MG63 (cell line): ENCODE measurements at places on chromosomes 7 and 10. TPM values are rescaled to one million over a fixed set of nuclear protein-coding genes. Genes with fewer than 3 reads are reported as not detected.

The MEOX2 gene
- not detected in 2 replicates for total RNA-seq

The GTF2IRD2 gene
- total RNA-seq: 0.72 and 0.74 TPM in 2 replicates

The EIF5AL1 gene
- total RNA-seq: 0.69 and 1.0 TPM in 2 replicates

The LRRC17 gene
- total RNA-seq: 0.13 TPM in 1 of 2 replicates, not detected in the other

The FEZF1 gene
- total RNA-seq: not detected in 2 replicates

The CLRN3 gene
- not detected in 2 replicates for total RNA-seq

The OGDHL gene
- total RNA-seq: 0.16 TPM in 1 of 2 replicates, not detected in the other

The AKR1C4 gene
- total RNA-seq: not detected in 2 replicates

The C10orf143 gene
- 2.8 and 3.6 TPM in 2 replicates for total RNA-seq

The BTBD16 gene
- total RNA-seq: not detected in 2 replicates

The SCART1 gene
- 0.35 and 1.5 TPM in 2 replicates for total RNA-seq

The INSYN2A gene
- total RNA-seq: not detected in 2 replicates

The ANXA8L1 gene
- total RNA-seq: 2.0 TPM in 1 of 2 replicates, not detected in the other

DNA sequence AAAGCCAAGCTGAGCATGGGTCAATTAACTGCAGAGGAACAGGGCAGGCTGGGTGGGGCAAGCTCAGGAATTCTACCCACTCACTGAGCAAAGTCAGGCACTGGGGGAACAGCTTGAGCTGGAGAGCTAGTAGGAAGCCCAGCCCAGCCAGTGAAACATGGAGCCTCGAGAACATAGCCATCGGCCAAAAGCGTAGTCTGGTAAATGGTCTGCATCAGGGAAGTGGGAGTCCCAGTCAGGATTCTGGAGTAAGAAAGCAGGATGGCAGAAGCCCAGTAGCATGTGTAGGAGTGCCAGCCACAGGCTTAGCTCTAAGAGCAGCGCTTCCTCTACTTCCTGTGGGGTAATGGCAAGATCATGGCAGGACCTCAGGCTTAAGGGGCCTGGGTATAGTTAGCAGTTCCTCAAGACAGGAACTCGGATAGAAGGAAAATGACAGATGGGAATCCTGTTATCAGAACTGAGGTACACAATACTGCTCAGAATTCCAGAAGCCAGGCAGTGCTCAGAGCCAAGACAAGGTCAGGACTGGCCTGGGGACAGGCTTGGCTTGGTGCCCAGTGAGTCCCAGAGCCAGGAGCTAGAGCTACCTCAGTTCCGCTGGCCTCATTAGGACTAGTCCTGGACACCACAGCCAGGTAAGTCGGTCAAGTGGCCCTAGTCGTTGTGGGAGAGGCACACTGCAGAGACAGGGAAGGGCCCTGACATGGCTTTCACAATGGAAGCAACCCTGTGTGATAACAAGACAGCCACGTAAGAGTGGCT lies 65.4 kb upstream of the MXI1 start:
- DNase-seq: no peak

GRCh38 chr10:97445357-97445721 lies 467 bp downstream of the EXOSC1 start:
- DNase-seq: no peak

GRCh38 chr7:90939666-90940065 lies 324.6 kb upstream of the FZD1 start:
- DNase-seq: no peak

DNA sequence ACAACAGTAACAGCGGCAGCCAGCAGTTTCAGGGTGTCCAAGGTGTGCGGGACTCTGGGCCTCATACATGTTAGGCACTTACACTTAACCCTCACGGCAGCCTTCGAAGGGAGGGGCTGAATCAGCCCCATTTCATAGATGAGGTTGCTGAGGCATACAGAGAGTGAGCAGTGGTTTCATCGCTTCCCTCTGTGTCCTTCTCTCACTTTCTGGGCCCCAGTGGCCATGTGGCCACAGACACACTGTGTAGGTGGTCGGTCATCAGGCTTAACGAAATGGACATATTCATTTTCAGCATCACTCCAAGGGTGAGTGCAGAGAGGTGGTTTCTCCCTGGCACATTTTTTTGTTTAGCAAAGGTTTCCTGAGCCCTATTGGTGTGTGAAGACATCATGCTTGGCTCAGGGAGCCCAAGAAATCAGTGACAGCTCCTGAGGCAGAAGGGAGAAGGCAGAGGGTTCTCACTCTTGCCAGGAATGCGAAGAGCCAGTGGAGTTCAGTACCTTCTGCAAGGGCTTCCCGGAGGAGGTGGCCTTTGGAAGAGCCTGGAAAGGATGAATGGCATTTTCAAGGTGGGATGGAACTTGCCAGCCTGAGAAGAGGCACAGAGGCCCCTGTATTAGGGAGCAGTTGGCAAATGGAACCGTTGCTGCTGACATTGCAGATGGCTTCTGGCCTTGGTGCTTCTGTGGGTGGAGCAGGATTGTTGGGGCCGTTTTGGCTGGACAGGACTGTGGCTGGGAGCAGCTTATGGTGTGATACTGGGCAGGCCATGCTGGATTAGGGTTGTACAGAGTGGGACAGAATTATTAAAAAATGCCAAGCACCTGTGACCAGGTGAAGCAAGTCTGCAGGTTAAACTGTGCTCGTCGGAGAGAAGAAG lies 61.7 kb upstream of the PPIF start:
- no peak for DNase-seq

GRCh38 chr7:22853674-22854157 lies 31.1 kb upstream of the TOMM7 start:
- DNase-seq: no peak

DNA sequence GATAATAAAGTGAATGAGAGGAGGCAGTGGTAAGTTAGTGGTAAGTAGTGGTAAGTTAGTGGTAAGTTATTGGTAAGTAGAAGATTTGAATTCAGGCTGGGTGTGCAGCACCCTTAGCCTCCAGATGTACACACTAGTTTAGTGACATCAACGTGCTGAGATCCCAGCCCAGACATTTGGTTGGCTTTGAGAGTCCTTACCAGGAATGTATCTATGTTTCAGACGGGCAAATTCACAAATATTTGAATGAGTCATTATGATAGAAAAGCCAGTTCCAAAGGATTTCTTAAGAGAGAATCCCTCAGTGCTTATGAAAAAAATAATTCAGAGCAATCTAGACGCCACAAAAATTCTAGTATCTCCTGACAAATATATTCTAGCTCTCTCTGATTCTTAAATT lies 70.0 kb downstream of the ARL4A start:
- DNase-seq: peak; percentile 81

- DNase-seq: no peak
Observed at GRCh38 chr7:139647085-139647484, 123.6 kb downstream of the CLEC2L start.

GRCh38 chr7:99042957-99043356 lies 101.0 kb downstream of the SMURF1 start:
- DNase-seq: no peak

DNA sequence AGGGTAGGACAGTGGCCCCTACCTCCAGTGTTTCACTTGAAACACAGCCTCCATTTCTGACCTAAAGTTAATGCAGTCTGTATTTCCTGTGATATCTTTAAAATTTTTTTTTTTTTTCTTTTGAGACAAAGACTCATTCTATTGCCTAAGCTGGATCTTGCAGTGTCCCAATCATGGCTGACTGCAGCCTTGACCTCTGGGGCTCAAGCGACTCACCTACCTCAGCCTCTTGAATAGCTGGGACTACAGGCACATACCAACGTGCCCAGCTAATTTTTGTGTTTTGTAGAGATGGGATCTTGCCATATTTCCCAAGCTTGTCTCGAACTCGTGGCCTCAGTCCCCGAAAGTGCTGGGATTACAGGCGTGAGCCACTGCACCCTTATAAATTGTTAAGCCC lies 16.7 kb upstream of the MGAM2 start:
- DNase-seq: no peak

GRCh38 chr10:132527339-132528063 lies 10.1 kb upstream of the INPP5A start:
- DNase-seq: peak; percentile 38

GRCh38 chr10:67433276-67433675 lies 262.7 kb downstream of the CTNNA3 start:
- DNase-seq: no peak

DNA sequence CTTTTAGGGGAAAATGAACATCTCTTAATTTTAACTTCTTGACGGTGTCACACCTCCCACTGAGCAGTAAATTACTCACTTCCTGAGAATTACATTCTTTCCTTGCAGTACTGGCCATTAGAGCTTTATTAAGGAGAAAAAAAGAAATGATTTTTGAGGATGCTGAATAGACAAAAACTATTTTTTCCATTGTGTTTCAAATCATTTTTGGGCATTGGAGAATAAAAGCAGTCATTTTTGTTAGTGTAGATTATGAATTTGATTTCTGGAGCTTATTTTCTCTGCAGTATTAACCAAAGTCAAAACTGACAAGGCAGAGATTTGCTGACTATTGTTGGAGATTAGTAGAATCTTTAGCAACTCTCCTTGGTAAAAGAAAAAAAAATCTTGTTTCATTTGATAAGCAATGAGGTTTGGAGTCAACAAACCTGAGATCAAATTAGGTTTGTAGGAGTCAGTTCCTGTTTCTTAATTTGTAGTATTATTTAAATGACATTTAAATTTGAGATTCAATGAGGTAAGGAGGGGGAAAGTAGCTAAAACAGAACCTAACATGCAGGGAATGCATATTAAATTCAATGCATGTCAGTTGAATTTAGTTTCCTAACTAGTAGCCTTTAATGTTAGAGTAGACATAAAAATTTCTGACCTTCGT lies 70.6 kb downstream of the AP3M1 start:
- no peak for DNase-seq

GRCh38 chr7:140316165-140316661 lies 82.1 kb downstream of the SLC37A3 start:
- DNase-seq: peak; percentile 85

- peak; percentile 95 for DNase-seq
Observed at GRCh38 chr10:33134011-33134751, 176.2 kb upstream of the ITGB1 start.

DNA sequence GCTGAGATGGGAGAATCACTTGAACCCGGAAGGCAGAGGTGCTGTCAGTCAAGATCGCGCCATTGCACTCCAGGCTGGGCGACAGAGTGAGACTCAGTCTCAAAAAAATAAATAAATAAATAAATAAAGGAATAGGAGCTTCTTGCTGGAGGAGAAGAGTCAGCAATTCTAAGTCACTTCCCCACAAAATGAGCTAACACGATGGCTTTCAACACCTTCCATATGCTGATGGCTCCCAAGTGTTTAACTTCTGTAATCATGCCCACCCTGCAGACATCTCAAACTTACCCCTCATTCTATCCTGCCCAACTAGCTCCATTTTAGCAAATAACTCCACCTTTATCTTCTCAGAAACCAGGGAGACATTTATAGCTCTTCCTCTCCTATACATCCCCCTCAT lies 21.2 kb downstream of the PSAP start:
- no peak for DNase-seq

DNA sequence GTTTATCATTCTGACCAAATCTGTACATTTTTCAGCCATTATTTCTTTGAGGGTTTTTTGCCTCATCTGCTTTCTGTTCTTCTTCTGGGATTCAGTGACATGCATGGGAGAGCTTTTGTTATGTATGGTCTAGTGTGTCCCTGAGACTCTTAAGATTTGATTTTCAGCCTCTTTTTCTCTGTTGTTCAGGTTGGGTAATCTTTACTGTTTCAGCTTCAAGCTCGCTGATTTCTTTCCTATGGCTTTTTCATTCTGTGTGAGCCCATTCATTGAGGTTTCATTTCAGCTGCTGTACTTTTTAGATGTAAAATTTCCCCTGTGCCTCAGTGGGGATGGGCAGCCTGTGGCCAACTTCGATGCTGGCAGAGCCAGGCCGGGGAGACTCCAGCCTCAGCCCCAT lies 38.1 kb downstream of the FOXK1 start:
- no peak for DNase-seq
